Activated CD8-positive, alpha-beta memory T cell treated with anti-CD3 and anti-CD28 coated beads for 4 hours (primary cell): ENCODE measurements at places on chromosomes 11 and 22.

DNA sequence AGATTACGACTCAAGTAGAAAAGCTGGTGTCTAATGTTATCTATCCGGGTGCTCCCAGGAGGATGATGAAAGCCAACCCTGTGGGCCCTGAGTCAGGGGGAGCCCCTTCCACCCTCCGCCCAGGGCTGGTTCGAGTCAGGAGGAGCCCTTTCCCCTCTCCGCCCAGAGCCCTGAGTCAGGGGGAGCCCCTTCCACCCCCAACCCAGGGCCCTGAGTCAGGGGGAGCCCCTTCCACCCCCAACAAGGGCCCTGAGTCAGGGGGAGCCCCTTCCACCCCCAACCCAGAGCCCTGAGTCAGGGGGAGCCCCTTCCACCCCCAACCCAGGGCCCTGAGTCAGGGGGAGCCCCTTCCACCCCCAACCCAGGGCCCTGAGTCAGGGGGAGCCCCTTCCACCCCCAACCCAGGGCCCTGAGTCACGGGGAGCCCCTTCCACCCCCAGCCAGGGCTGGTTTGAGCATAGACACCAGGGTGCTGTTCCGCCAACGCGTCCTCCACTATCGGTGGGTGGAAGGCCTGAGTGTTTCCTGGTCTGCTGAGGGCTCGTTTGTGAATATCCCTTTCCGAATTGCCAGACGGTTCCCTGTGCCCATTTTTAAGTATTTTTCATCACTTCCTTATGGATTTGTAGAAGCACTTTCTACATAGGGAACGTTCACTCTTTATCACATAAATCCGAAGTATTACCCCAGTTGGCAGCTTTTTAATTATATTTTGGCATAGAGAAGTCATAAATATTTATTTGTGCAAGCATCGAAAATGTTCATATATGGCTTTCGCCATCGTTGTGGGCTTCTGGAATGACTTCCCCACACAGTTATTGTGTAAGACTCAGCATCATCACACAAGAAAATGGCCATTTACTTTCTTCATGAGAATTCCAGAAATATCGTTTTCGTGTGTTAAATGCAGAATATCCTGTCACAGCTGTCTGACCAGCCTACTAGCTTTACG is 380.6 kb downstream of the BRD1 start:
- no peak for DNase-seq

- no peak for DNase-seq
These were observed 15.0 kb downstream of the PDGFB start for GRCh38 chr22:39229688-39230260.

DNA sequence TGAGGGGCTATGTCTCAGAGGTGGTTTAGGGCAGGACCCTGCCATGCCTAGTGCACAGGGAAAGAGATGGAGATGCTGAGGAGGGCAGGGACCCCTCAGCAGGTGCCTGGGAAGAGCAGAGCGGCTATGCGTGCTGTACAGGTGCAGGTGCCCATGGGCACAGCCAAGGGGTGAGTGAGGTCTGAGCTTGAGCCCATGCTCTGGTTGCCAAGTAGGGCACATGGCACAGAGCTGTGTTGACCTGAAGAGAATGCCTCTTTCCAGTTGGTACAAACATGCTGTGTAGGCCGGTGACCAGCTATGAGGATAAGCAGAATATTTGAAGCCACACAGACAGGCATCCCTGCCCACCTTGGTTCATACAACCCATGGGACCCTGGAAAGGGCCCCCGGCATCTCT is 65.8 kb upstream of the NECTIN1 start:
- no peak for DNase-seq

DNA sequence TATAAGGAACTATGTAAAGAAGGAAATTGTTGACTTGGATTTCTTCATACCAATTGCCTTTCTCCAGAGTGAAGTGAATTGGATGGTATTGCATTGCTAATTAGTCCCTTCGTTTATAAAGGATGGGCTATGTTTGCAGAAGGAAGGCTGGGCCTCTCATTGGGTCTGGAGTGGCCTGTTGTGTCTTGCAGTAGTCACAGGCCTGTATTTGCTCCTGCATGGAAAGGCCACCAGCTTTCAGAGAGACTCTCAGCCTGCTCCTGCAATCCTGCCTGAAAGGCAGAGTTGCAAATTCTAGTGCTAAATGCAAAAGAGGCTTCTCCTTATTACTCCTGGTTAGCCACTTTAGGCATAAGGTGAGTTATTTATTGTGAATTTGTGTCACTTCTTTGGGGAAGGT is 103.8 kb downstream of the EXT2 start:
- DNase-seq, result no peak

DNA sequence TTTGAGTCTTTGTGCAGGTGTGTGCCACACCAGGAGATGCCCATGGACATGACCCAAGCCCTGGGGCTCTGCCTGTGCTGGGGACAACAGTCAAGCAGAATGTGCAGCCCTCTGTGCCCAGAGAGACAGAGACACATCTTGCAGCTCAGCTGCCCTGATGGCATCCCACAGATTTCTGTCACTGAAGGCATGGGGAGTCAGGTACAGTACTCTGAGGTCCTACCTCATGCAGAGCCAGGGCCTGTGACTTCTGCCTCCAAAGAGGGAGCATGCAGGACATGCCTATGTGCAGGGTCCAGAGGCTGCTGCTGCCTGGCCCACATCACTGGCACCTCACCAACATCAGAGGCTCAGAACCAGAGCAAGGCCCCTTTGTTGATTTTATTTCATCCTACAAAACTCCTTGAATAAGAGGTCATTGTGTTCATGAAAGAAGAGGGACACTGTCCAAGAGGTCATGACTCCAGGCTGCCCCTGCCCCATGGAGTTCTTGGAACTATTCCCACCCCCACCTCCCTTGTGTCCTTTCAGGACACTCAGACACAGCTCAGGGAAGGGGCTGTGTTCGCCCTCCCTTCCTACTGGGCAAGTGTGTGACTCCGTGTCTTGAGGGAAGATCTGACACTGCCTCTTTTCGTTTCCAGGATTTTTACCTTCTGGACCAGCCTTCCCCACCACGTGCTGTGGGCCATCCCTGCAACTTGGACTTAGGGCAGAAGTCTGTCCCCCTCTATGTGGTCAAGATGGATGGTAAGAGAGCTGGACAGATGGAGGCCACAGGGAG is 62.3 kb downstream of the BTG4 start:
- DNase-seq, result no peak
